ENCODE measurements at places on chromosomes 11 and 22.

DNA sequence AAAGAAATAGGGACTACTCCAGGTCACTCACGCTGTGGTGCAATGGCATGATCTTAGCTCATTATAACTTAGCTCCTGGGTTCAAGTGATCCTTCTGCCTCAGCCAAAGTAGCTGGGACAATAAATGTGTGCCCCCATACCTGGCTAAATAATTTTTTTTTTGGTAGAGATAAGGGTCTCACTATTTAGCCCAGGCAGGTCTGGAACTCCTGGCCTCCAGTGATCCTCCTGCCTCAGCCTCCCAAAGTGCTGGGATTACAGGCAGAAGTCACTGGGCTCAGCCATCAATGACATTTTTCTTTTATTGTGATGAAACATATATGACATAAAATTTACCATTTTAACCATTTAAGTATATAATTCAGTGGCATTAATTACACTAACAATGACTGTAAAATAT, 10.6 kb downstream of the SLC5A4 start:
- DNase-seq, result no peak

- DNase-seq, result no peak
Observed at GRCh38 chr11:117972629-117973502, 13.3 kb upstream of the IL10RA start.

GRCh38 chr11:61783717-61784505, 8.5 kb downstream of the TMEM258 start:
- DNase-seq, result no peak

GRCh38 chr11:107018219-107018901, at the start of gene GUCY1A2:
Gene GUCY1A2, minus strand, starts transcription at chr11:107018476. Its CDS starts 421 bp downstream, at chr11:107018055.
- DNase-seq, result peak; percentile 5

- no peak for DNase-seq
Observed at GRCh38 chr11:92266806-92267205, 42.2 kb downstream of the FAT3 start.

GRCh38 chr11:41245184-41245583, 214.3 kb downstream of the LRRC4C start:
- no peak for DNase-seq

GRCh38 chr11:70926543-70927201, 325.7 kb downstream of the SHANK2 start:
- no peak for DNase-seq

DNA sequence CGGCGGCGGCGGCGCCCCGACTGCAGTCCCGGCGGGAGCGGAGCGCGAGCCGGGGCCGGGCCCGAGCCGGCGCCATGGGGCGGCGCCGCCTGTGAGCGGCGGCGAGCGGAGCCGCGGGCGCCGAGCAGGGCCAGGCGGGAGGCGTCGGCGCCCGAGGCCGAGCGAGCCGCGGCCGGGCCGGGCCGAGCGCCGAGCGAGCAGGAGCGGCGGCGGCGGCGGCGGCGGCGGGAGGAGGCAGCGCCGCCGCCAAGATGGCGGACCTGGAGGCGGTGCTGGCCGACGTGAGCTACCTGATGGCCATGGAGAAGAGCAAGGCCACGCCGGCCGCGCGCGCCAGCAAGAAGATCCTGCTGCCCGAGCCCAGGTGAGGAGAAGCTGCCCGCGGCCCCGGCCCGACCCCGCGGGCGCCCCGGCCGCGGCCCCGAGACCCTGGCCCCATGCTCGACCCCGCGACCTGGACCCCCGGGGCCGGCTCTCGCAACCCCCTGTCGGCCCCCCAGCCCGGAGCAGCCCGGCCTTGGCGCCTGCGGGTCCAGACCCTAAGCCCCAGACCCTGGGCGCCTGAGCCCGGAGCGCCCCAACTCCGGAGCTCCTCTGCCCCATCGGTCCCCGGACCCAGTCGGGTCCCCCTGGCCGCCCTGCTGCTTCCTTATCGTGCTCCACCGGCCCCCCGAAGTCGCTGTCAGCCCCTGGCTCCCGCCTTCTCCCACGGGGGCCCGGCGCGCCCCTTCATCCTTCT, at the start of gene GRK2:
TSS of gene GRK2 (plus strand) at position 25 of the 739 bp plus-strand sequence. CDS start at position 252, 227 bp downstream.
- DNase-seq, result no peak

DNA sequence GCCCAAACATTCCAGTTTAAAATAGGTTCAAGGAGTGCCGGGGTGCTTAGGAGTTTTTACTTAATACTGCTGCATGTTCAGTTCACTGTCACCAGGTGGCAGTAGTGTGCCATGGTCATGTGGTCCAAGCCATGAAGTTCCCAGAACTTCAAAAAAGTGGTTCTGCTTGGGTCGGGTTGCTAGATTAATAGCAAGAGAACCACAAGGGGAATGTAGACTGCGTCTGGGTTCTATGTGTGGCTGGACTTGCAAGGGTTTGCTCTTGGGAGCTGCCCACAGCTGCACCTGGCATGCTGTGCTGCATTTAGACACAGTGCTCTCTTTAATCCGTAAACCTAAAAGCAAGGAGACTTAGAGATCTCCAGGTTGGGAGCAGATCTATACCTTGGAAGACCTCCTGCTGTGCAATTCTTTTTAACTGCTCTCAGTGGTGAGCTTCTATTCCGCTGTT, 6.5 kb upstream of the SPON1 start:
- DNase-seq, result peak; percentile 66

GRCh38 chr11:9057007-9057406, 34.4 kb downstream of the SCUBE2 start:
- DNase-seq, result no peak

- no peak for DNase-seq
Observed at GRCh38 chr22:30279046-30279788, 10.1 kb downstream of the CASTOR1 start.

GRCh38 chr11:12110714-12111548, 541 bp downstream of the MICAL2 start:
- peak; percentile 34 for DNase-seq

DNA sequence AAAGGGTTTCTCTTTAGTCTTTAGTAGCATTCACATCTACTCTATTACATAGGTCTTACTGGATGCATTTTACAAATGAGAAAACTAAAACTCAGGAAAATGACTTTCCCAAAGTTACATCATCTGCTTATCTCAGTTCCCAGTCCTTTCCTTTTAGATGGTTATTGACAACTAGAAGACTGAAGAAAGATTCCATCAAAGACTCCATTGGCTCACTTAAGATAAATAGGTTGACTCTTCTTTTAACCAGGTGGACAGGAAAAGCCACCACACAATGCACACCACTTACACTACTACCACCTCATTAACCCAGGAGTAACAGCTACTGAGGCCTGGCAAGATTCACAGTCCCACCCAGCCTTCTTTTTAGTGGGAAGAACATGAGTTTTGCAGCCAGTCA, 123.6 kb downstream of the TRIM44 start:
- no peak for DNase-seq

GRCh38 chr11:59503276-59503675, at the start of gene OR4D11:
Gene OR4D11, plus strand, starts transcription at chr11:59503576. Its CDS starts 0 bp downstream, at chr11:59503576.
- DNase-seq, result no peak

- DNase-seq, result no peak
Observed at GRCh38 chr11:2583605-2583958, 116.2 kb downstream of the KCNQ1OT1 start.

DNA sequence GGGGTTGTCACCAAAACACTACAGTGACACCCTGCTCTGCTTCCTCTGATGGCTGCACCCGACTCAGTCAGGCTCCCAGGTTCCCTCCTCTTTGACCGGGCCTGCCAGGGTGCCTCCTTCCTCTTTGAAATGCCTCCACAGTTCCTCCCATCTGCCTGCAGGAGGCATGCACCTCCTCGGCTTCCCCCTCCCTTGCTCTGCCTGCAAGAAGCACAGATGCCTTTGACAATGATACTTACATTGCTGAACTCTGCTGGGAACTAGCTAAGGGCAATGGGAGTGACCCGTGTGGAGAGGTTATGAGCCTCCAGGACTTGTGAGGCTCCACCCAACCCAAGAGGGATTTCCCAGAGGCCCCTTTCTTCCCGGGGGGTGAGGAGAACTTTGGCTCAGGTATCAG, 674.1 kb downstream of the OPCML start:
- no peak for DNase-seq

DNA sequence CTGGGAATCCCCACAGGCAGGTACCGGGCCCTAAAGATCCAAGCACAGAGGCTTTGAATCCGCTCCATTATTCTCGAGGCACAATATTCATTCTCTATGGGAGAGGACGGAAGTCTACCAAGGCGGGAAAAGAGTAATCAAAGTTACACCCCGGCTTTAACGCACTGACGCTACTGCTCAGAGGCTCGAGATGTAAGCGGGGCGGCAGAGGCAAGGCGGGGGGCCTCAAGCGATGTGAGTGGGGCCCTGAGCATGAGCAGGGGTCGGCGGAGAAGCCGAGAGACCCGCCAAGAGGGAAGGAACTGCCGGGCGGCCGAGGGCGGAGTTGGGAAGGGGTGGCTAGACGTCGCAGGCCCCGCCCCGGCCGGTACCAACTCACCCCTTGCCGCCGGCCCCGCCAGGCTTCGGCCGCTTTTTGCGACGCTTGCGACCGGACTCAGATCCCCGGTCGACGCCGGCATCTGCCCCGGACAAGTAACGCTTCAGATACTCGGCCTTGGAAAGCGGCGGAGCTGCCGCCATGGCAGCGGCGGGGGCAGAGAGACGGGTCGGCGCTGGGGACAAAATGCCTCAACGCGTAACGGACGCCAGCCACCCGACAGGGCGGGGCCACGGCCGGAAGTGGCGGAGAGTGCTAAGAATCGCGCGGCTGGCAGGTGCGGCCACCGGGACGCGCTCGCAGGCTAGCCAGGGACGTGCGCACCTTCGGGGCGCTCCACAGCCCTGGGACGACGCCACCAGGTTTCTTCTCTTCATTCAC, at the start of gene BUD13:
TSS of gene BUD13 (minus strand) at position 545 of the 760 bp plus-strand sequence. CDS start at position 522, 23 bp downstream.
- peak; percentile 97 for DNase-seq

- no peak for DNase-seq
Observed at GRCh38 chr11:59254286-59254685, 41.6 kb upstream of the MPEG1 start.

DNA sequence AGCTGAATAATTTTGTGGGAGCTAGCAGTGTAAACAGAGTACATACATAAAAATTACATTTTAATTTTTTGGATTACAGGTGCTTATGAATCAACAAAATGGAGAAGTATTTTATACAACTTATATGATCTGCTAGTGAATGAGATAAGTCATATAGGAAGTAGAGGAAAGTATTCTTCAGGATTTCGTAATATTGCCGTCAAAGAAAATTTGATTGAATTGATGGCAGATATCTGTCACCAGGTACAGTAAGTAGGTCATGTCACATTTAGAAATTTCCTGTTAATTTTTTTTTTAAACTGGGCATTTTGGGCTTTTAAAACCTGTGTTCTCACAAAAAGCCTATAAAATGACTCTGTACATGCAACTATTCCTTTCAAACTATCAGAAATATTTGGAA, 24.0 kb downstream of the ATM start:
- DNase-seq, result no peak

DNA sequence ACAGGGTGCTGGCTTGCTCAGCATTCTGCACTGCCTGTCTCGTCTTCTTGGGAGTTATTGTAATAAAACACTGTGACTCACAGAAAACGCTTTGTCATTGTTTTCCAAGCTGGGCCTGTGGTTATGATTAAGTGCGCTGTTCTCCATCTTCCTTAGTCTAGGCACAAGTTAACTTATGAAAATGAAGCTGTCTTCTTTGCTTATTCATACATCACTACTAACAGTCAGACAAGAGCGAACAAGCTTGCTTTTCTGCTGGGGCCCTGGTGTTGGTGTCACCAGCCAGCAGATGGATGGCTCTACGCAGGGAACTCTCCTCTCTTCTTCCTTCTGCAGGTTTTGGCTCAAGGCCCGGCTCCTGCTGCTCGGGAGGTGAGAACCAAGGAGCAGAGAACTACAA, 380.1 kb upstream of the SYN3 start:
- no peak for DNase-seq

DNA sequence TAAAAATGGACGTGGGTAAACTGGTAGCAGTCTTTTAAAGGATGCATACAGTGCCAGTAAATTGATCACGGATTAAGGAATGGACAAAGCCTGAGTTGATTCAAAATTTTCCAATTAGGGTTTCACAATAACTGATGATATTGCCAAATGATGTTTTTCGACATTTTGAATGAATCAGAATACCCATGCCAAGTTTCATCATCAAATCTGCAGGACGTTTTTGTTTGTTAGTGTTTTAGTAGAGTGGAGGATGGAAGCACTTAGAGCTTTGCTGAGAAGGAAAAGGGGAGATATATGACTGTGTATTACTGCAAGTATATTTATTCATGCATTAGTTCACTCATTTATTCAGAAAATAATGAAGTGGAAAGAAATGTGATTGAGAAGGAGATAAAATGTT, 78.3 kb downstream of the SLC17A6 start:
- DNase-seq, result no peak

GRCh38 chr11:62905927-62906531, 15.1 kb downstream of the CHRM1 start:
- peak; percentile 85 for DNase-seq

DNA sequence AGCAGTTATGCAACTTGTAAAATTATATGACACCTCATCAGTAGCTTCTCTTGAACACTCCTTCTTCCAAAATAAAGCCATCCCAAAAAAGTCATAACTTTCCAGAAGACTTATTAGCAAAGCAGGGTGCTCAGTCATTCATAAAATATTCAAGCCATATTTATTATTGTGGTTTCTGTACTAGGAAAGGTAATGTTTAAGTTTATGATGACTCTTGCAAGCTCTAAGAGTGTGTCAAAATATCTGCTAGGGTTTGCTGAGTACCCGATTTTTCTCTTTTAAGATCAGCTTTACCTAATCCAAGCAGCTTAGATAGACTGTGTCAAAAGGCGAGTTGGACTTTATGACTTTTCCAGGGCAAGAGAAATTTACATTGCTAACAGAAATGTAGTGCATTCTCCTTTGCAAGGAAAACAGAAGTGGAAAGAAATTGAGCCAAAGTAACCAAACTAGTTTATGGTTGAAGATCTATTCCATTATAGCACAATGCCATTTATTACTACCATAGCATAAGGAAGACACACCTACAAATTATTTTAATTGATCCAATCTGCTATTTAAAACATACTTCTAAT, 98.0 kb upstream of the SOX6 start:
- no peak for DNase-seq

GRCh38 chr11:18365741-18366140, 28.6 kb upstream of the LDHA start:
- DNase-seq, result no peak

Measured in stimulated activated CD4-positive, alpha-beta T cell treated with anti-CD3 and anti-CD28 coated beads, Interleukin-2, amount 100 ng/mL, for 24 hours (primary cell).